Activated CD4-positive, alpha-beta T cell treated with anti-CD3 and anti-CD28 coated beads for 24 hours (primary cell): ENCODE measurements at places on chromosomes 7 and 10.

DNA sequence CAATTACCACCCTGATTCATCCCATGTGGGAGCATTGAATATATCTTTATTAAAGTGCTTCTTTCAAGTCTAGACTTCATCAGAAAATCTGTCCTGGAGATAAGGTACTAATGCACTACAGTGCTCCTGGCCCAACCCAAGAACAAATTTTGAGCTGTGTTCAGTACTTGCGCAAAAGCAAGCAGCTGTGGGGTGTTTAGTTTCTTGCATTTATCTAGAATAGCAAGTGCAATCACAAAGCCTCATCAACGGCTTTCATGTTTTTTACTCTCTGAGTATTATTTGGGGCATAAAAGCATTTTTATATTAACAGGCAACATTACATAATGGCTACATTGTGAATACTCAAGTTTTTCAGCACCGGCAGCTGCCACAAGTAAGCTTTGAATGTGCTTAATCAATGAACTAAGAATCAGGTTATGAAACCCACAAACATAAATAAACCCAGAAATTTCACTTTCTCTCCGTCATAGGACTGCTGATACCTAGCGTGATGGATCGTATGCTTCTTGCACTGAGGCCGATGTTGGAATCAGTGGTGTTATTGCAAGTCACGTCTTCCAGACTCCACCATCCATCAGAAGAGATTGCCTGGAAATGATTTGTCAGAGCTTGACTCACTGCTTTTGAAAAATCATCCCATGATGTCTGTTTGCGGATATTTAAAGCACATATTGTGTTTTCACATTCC, 113.1 kb downstream of the CTTNBP2 start:
- no peak for DNase-seq

- no peak for DNase-seq
These were observed 137.8 kb downstream of the MAPK8 start for GRCh38 chr10:48444266-48444665.

DNA sequence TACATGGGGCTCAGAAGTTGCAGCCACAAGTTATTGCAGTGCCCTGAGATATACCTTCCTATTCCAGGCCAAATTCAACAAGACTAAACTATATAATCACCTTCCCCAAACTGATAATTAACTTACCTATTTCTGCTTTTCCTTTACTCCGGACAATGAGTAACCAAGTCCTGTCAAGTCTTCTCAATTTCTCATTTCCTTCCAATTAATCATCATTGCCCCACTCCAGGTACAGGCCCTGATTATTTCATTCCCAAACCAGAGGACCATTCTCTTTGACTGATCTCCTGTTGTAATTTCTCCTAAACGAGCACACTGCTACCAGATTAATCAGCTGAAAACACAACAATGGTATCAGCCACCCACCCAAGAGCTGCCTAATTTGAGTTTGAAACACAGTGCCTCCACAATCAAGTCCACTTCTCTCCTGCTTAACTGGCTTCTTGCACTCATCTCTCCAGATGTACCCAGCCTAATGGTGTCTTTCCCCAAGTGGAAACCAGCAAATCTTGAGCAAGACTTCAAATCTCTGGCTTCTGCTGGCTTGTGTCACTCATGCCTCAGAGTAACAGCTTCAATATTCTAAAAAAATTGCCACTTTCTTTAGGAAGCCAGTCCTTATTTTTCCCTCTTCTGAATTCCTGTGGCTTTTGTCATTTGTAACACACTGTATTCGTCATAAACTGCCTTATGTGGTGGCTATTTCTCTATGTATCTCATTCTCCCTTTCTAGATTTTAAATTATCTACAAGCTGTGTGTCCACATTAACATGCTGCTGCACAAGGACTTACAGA, 89.1 kb downstream of the CDK6 start:
- DNase-seq = no peak

DNA sequence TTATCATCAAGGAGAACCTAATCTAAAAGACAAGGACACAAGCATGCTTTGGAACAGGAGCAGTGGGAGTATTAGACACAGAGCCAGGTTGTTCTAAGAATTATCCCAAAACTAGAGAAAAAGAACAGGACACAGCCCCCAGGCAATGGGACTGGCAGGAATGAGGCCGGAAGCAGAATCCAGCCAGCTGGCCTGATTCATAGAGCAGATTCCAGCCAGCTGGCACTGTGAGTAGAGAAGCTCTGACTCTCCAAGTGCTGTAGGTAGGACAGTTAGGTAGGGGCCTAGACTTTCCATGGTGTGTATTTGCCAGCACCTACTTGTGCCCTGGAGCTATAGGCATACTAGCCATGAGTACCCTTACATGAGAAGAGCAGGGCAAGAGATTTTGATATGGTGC, 13.3 kb upstream of the RAB18 start:
- DNase-seq = no peak

DNA sequence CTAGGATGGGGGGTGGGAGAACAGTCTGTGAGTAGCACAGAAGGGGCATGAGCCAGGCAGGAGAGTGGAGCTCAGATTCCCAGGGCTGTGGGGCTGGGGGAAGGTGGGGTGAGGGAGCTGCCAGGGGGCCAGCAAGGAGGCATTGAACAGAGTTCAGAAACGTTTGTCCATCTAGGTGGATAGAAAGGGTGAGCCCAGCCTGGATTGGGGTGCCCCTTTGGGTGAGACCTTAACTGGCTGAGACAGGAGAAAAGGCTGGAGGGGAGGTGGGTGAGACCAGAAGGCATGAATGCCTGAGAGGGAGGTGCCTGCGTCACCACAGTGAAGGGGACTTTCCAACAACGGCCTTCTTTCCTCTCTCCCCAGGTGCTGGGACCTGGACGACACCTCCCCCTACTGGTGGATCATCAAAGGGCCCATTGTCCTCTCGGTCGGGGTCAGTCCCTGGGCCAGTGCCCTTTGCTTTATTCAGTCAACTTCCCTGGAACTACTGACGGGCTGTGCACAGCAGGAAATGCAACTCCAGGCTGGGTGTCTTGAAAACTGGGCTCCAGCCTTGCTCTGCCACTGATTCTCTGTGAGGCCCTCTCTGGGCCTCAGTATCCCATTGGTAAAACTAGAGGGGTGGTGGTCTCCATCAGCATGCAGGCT, 11.0 kb downstream of the GHRHR start:
- DNase-seq = no peak

- no peak for DNase-seq
These were observed 46.7 kb upstream of the PDZD8 start for GRCh38 chr10:117421985-117422384.

DNA sequence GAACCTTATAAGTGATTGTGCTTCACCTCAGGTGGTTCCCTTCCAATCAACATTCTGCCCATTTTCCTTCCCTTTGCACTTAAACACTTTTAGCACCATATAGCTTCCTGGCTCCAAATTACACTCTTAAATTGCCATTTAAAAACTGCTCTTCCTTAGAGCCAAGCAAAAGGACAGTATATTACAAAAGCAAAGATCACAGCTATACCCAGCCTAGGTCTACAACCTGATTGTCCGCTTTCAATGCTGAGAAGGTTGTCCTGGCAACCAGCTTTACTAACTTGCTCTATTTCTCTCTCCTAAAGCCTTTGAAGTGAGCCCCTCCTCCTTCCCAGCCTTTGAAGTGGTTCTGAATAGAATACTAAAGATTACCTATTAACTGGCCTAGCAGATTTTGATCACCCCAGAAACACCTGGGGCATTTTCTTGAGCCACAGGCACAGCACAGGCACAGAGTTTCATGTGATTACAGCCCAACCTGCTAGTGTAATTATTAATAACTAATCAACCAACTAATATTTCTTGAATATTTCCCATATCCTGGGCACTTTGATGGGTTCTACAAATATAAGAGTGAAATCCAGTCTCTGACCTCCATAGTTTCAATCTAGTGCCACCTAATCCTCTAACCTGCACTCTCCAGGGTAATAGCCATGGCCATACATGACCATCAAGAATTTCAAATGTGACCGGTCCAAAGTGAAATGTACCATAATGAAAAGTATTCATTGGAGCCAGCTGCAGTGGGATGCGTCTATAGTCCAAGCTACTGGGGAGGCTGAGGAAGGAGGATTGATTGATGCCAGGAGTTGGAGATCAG, 63.6 kb upstream of the TRIM24 start:
- no peak for DNase-seq

DNA sequence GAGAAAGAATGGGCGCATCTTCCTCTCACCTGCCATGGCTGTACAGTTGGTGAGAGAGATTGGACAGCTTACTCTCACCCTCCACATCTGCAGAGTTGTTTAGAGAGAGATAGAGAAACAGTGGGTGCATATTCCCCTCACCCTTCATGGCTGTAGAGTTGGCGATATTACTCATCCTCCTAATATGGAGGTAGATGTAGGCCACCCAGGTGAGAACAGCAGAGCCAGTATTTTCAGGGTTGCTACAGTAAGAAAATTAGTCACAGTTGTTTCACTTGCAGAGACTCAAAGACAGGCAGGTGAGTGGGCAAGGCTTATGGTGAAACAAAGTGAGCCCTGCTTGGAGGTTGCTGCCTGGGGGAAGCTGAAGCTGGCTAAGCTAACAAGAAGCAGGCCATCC, 65.0 kb upstream of the PFKP start:
- DNase-seq = no peak

DNA sequence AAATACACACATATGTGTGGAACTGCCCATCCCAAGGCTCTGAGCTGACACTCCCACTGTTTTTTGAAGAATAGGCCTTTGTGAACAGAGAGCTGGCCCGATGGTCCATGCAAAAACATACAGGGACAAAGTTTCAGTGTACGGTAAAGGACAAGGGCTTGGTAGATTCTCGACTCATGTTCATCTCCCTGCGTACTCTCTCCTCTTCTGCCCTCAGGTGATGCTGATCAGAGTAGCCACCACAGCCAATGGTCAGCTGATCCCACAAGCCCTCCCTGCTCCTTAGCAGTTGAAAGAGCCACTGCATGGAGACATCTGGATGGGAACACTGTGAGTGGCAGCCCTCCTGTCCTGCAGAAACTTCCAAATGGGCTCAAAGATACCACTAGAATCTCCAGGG, 23.1 kb upstream of the C10orf71 start:
- no peak for DNase-seq

- no peak for DNase-seq
These were observed 59.8 kb downstream of the RAMP3 start for GRCh38 chr7:45217358-45217757.

- no peak for DNase-seq
These were observed 12.6 kb downstream of the NEURL1 start for GRCh38 chr10:103506061-103506460.

- no peak for DNase-seq
These were observed 106.4 kb downstream of the AMPH start for GRCh38 chr7:38524786-38525185.

- no peak for DNase-seq
These were observed 94.9 kb downstream of the AKR1D1 start for GRCh38 chr7:138170959-138171703.

DNA sequence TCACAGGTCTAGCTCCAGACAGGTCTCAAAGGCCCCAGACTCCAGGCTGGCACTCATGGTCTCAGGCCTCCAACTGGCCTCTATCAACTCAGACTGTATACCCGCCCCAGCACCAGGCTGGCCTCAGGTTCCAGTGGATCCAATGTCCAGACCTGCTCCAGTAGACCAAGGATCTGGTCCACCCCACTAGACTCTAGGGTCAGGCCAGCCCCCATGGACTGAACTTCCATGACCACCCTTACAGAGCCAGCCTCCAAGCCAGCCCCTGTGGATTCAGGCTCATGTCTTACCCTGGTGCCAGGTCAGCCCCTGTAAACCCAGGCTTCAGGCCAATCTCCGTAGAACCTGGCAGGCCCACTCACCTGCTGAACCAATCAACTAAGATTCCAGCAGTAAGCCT, 16.8 kb upstream of the GNAT3 start:
- no peak for DNase-seq

- DNase-seq = no peak
These were observed 8.8 kb downstream of the CYREN start for GRCh38 chr7:135161669-135162068.

- no peak for DNase-seq
These were observed 116.7 kb downstream of the SGMS1 start for GRCh38 chr10:50506861-50507573.

- no peak for DNase-seq
These were observed 2.8 kb upstream of the WAPL start for GRCh38 chr10:86524225-86524962.

- DNase-seq = no peak
These were observed 4.0 kb downstream of the ITIH2 start for GRCh38 chr10:7707102-7707501.

GRCh38 chr10:77157248-77158019, 480.2 kb downstream of the KCNMA1 start:
- no peak for DNase-seq

DNA sequence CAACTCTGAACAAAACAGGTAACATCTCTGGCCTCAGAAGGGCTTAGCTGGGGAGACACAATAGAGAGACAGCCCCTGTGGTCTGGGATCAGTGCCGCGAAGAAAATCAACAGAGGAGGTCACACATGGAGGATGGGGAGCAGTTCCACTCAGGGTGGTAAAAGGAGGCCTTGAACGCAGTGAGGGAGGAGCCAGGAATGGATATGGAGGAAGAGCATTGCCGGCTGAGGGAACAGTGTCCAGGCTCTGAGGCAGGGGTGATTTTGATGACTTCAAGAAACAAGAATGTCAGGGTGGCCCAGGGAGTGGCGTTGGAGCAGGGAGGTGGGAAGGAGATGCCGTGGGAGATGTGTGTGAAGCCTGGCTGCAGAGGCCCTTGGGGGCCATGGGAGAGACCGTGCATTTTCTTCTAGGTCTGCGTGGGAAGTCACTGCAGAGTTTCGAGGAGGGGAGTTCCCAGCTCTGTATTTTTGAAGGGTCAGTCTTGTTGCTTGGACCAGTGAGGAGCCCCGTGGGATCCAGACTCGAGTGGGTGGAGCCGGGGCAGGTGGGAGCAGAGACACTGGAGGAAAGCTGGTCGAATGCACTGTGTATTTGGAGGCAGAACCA, 35.7 kb upstream of the SH2D4B start:
- no peak for DNase-seq

DNA sequence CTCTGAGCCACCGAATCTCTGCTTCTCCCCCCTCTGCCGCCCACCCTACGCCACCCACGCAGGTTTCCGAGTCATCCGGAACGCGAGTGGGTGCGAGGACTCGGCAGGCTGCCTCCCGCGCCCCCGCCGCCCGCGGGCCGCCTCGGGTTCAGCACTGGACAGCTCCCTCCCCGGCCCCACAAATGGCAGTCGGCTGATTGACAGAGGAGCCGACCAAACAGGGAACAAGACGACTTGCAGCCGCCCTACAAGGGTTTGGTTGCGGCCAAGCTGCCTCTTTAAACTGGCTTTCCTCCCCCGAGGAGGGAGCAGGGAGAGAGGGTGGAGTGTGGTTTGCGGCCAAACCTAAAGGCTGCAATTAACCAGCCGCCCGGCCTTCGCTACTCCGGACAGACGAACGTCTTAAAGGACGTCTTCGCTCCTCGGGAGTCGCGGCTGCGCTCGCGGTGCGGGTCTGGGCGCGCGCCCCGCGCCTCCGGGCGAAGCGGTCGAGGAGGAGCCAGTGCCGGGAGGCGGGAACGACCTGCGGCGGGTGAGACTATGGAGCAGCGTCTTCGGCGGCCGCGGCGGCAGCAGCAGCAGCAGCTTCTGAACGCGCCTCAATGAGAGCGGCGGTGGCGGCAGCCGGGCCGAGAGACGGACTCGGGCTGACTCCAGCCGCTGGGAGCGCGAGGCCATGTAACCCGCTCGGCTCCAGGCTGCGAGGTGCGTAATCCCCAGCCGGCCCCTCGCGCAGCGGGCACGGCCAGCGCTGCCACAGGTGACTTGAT, at the start of gene GPR158:
GPR158 (plus strand) TSS at position 541 of the 770 bp plus-strand sequence. CDS start 420 bp downstream, outside the sequence.
- peak; percentile 12 for DNase-seq

- DNase-seq = no peak
These were observed 221.5 kb downstream of the TNS3 start for GRCh38 chr7:47360301-47360900.

- DNase-seq = no peak
These were observed 25.2 kb upstream of the SH2B2 start for GRCh38 chr7:102261451-102261850.
